Muscle of back (tissue), 13 donors: ENCODE measurements at places on chromosomes 3 and 15. TPM values are rescaled to one million over a fixed set of nuclear protein-coding genes. Genes with fewer than 3 reads are reported as not detected.

GRCh38 chr3:100003609-100004503, 110.4 kb downstream of the FILIP1L start:
- no peak for DNase-seq

DNA sequence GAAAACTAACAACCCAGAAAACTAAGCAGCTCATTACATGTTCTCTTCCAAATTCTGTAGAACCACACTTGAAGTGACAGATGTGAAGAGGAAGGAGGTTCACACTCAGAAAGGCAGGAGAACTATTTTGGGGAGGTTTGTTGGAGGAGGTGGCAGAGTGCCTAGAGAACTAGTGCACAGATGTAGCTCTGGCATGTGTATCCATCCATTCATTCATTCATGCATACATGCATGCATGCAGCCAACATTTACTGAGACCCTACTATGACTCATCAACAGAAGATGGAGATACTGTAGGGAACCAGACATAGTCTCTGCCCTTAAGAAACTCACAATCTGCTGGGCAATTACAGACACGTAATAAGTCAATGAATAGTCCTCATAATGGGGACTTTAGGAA, 116.7 kb downstream of the ERC2 start:
- no peak for DNase-seq

DNA sequence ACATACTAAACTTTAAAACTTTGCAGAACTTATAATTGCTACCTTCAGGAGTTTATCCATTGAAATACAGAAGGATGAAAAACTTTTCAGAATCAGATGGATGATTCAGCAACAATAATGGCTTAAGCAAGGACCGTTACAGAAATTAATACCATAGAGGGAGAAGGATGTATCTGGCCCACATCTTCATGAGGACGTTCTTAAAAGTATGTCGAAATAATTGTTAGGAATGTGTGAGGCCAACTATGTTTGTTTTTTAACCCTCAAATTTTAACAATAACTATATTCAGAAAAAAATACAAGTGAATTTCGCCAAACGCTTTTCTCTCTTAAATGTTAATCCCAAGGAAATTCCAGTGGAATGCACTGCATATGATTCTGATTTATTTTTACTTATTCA, 105.2 kb upstream of the EPHA3 start:
- DNase-seq, result no peak

GRCh38 chr15:88799341-88799740, 3.9 kb upstream of the ACAN start:
- no peak for DNase-seq

GRCh38 chr3:114436182-114436581, 142.4 kb downstream of the TIGIT start:
- DNase-seq, result no peak

RTP1 gene
- polyA plus RNA-seq, result 0.39 TPM

TWF2 gene
- polyA plus RNA-seq, result 27.9 TPM

CHAC1 gene
- polyA plus RNA-seq, result 4.2 TPM

- DNase-seq, result no peak
Measured at GRCh38 chr15:96687388-96688107, 357.0 kb downstream of the NR2F2 start.

CAMKV gene
- 0.35 TPM for polyA plus RNA-seq

JMJD7 gene
- polyA plus RNA-seq, result 7.5 TPM

TLR9 gene
- polyA plus RNA-seq, result 0.16 TPM

- no peak for DNase-seq
Measured at GRCh38 chr15:51038162-51038973, 56.3 kb downstream of the TNFAIP8L3 start.

DNA sequence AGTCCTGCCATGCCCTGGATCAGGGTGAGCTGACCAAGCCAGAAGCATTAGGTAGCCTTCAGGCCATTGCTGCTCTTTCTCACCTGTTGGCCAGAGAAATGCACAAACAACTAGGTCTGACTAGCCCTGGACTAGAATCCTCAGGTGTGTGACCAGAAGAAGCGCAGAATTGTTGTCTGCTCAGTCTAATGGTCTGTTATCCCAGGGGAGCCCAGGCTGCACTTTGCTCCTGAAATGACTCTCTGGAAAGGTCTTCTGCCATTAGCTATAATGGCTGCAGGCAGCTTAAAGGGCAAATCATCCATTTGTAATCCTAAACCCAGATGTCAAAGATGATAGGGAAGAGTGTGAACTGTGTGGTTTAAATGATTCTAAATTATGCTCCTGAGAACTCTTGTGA, 246.1 kb downstream of the NFKBIZ start:
- DNase-seq, result no peak

- DNase-seq, result no peak
Measured at GRCh38 chr15:52112203-52112750, 298 bp downstream of the BCL2L10 start.

- no peak for DNase-seq
Measured at GRCh38 chr3:108181172-108181571, 41.1 kb downstream of the IFT57 start.

DNA sequence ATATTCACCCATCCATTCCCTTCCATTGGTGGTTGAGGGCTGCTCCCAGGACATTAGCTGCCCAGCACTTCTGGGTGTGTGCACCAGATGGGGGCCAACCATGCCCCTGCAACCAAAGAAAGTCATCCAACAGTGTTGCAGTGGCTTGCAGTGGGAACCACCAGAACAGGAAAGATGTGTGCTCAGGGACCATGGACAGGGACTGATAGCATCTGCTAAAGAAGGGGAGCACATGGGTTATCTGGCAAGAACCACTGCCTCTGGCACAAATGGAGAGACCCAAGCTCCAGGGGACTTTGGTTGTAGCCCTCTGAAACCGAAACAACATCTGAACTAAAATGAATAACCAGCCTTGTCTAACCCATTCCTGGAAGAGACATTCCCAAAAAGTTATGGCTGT, 8.1 kb downstream of the DCLK3 start:
- no peak for DNase-seq

DNA sequence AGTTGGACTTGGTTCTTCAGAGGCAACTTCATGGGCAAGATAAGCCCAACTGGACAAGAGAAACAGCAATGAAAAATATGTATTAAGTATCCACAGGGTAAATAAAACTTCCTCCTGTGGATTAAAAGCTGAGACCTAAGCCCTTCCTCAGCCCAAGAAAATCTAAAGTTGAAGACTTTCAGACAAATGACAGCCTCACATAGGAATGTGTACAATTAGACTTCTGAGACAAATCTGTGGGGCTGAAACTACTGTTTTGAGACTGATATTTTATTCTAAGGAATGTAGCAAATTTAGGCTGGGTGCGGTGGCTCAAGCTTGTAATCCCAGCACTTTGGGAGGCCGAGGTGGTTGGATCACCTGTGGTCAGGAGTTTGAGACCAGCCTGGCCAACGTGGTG, 74.2 kb upstream of the IL12A start:
- no peak for DNase-seq

FRMD5 gene
- polyA plus RNA-seq, result 0.50 TPM

GRCh38 chr3:125035217-125035616, 20.6 kb downstream of the HEG1 start:
- DNase-seq, result no peak

DNA sequence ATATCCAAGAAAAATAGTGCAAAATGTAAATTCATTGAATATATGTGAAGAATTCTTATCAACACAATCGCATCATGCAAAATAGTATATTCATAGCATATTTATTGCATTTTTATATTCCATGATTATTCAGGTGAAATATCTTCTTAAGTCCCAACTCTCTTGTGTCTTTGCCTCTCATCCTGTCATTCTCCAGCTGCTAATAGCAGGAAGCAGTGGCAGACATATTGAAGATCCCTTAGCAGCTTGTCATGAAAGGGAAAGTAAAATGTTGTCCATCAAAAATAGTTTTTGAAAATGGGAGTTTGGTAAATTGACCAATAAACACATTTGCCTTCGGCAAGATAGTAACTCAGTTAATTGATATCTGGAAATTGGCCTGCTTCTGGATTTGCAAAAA, 265.3 kb upstream of the TGFBR2 start:
- no peak for DNase-seq

GRCh38 chr3:74119221-74119620, 494.5 kb upstream of the PDZRN3 start:
- no peak for DNase-seq

DNA sequence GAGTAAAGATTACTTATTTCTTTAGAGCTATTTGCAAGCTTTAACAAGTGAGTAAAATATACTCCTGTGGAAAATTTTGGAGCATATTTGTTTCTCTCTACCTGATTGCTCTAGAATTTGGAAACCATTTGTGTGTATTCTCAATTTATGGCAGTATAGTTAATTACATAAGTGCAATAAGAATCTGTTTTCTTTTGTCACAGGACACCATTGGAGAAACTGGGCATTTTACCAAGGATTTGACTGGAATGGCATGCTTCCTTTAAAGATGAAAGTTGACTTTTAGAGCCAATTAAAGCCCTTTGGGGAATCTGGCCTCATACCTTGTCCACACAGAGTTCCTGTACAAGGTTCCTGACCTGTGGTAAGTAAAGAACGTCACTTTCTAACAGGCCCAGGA, 38.4 kb downstream of the PAQR5 start:
- DNase-seq, result no peak

GRCh38 chr15:51088585-51088984, 6.1 kb downstream of the TNFAIP8L3 start:
- DNase-seq, result no peak

DNA sequence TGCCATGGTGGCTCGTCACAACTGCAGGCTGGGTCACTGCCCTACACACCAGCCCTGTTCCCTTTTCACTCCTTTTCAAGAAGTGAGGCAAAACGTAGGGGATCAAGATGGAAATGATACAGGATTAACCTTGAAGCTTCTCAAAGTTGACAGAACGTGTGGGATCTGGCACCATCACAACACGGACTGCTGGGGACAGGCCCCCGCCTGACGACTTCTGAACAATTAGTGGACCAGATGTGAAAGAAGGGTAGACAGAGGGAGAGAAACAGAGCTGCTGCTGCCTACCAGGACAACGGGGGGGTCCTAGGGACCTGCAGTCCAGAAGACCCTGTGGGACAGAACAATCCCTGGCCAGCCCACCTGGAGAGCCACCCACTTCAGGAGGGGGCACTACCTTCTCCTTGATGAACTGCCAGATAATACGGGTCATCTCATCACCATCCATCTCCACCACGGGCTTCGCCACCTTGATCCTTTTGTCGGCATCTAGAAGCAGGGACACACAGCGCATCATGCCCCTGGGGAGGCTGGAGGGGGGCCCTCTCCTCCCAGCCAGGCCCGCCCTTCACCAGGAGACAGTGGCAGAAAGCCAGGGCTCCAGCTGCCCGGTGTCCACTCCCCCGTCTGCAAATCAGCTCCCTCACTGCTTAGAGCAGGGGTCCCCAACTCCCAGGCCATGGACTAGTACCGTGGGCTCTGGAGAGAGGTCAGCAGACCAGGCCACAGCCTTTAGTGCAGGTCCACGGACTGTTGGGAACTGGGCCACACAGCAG, 10.9 kb downstream of the IDH2 start:
- DNase-seq, result no peak

- no peak for DNase-seq
Measured at GRCh38 chr15:59594493-59594942, 17.1 kb upstream of the GCNT3 start.

RBP2 gene
- 0.53 TPM for polyA plus RNA-seq

ITGA11 gene
- 7.5 TPM for polyA plus RNA-seq

GRCh38 chr3:155283092-155284056, 10.1 kb downstream of the STRIT1 start:
- DNase-seq, result no peak

- no peak for DNase-seq
Measured at GRCh38 chr3:43074482-43074881, 31.4 kb downstream of the POMGNT2 start.

GRCh38 chr3:64238971-64239667, 13.9 kb upstream of the PRICKLE2 start:
- DNase-seq, result peak; percentile 97

- DNase-seq, result no peak
Measured at GRCh38 chr3:95442766-95443165, 1371.6 kb upstream of the EPHA6 start.

DNA sequence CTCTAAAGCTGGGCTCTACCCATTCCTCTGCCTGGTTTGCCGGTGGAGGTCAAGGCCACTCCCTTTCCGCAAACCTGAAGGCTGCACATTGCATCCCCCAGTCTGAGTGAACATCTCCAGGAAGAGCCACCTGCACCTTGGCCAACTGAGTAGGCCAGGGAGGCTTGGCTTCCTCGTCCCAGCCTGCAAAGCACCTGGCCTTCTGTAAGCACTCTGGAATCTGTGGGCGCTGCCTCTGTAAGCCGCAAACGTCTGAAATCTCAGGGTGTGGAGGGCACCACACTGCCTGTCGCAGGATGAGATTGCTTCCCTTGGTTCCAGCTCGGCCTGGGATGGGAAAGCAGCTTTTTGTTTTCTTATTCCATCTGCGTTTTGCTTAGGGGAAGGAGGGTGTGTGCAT, 81.3 kb downstream of the SEC22A start:
- DNase-seq, result no peak

RASL12 gene
- 16.4 TPM for polyA plus RNA-seq

SH2D7 gene
- 0.13 TPM for polyA plus RNA-seq

NSUN3 gene
- 5.2 TPM for polyA plus RNA-seq

DNA sequence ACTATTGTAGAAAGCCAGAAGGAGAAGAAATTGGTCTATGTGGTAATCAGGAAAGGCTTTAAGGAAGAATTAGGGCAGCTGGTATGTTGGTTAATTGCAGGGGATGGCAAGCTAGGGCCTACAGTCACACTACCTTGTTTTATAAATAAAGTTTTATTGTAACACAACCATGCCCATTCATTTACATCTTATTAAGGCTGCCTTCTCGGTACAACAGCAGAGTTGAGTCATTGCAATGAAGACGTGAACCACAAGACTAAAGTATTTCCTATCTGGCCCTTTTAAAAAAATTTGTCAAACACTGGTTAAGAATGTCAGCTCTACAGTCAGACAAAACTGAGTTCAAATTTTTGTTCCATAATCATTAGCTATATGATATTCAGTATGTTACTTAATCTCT, 8.3 kb downstream of the SERPINI1 start:
- no peak for DNase-seq
